ENCODE measurements at places on chromosomes 2 and 18.

- no peak for DNase-seq
Measured at GRCh38 chr2:239597216-239597615, 196.4 kb upstream of the HDAC4 start.

DNA sequence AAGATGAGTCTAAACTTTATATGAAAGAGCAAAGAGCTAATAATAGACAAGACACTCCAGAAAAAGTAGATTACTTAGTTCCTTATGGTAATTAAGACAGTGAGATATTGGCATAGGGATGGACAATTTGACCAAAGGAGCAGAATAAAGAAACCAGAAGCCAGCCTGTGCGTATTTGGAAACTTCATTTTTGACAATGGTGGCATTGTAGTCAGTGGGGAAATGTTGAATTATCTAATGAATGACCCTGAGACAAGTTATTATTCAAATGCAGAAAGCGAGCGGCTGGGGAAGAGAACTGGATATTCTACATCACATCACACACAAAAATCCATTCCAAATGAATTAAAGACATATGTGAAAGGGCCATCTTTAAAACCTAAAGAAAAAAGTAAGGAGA lies 144.3 kb downstream of the DTNB start:
- DNase-seq, result no peak

- DNase-seq, result no peak
Measured at GRCh38 chr2:164044622-164045021, 308.8 kb upstream of the FIGN start.

DNA sequence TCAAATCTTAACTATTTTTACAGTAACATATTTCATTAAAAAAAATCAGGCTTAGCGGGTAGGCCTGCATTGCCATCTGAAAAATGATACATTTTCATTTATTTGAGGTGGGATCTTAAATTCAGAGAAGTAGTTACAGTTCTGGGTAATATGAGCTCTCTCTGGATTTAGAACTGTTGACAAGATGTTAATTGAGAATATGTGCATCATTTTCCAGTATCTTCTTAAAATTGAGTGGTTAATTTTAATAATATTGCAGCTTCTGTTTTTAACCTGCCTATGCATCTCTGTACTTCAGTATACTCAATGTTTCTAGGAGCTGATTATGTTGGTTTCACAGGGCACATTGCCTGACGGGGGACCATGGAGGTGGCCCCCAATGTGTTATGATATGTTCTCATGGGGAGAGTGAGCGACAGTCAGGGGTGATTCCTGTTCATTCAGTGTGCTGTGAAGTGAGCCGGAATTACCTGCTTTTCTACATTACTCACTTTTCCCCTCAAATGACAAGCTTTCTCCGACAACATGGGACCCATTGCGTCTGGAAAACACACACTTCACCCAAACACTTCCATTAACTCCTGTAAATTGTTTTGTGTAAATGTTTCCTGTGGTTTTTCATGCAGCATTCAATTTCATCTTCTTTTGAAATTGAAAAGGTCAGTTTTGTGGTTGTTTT lies 406.2 kb downstream of the MTX2 start:
- DNase-seq, result no peak

DNA sequence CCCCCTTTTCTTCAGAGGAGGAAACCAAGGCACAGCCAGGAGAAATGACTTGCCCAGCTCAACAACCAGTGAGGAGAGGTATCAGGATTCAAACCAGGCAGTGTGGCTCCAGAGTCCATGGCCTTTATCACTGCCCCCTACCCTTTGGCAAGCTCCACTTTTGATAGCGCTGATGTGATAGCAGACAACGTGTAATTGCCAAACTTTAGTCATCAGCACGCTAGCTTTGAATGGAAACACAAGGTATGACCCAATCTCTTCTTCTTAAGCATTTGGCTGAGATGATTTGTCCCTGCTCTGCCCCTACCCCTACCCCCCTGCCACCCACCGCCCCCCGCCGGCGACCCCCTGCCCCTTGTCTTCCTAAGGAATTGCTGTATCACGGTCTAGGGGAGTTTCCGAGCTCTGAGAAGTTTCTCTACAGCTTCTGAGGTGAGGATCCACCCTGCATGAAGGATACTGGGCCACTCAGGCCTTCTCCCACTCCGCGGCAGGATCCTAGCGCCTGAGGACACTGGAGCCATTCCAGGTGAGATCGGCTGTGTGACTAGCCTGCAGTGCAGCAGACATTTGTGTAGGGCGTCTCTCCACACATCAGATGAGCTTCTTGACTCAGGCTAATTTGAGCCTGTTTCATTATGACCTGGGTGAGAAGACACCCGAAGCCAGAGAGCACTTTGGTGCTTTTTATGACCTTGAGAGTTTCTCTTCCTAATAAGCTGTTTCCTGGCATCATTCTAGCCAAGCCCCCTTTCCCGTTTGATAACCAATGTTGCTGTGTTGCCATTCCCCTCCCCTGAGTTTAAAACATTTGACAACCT lies 75.1 kb upstream of the MAP4K4 start:
- DNase-seq, result no peak

GRCh38 chr2:127074358-127074757 lies 32.6 kb downstream of the BIN1 start:
- no peak for DNase-seq

All from effector memory CD4-positive, alpha-beta T cell (primary cell).